ENCODE measurements at places on chromosomes 6 and 20. TPM values are rescaled to one million over a fixed set of nuclear protein-coding genes. Genes with fewer than 3 reads are reported as not detected.

VAPB gene
- 29.7 TPM for total RNA-seq

IFNGR1 gene
- total RNA-seq = 72.8 TPM

C2 gene
- total RNA-seq = 24.8 TPM

GPLD1 gene
- not detected for total RNA-seq

PAX1 gene
- total RNA-seq = not detected

ARMC12 gene
- total RNA-seq = 1.3 TPM

DNA sequence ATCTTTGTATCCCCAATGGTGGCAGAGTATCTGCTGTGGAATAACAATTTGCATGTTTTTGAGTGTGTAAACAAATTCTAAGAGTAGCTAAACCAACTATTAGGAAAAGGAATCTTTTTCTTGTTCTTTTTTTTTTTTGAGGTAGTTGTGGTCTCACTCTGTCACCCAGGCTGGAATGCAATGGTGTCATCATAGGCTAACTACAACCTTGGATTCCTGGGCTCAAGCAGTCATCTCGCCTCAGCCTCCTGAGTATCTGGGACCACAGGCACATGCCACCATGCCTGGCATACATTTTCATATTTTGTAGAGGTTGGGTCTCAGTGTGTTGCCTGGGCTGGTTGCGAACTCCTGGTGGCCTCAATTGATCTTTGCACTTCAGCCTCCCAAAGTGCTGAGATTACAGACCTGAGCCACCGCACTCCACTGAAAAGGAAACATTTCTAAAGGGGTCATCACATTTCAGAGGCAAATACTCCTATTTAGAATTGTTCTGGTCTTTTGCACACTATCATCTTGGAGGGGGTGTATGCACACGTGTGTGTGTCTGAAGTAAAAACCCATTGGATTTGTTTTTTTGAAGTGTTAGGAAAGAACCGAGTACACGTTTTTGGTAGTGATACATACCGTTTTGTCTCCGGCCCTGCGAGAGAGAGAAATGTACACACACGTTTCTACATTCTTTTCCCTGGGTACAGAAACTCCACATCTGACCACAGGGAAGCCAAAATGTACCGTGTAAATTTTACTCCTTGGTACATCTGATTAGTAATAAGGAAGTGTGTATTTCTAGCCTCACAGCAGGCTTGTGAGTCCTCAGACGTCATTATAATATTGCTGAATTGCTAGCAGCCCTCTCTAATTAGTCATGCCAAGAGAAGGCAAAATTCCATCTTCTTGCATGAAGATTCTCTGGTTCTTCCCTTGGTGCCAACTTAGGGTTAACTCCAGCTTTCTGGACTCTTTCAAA, 183.6 kb downstream of the JARID2 start:
- H3K4me1 ChIP-seq = peaks cover 5% of the 10 kb centered on the region
- H3K36me3 ChIP-seq = no peaks in the 10 kb centered on the region
- H3K27me3 ChIP-seq = no peaks in the 10 kb centered on the region
- no peak for DNase-seq
- H3K4me3 ChIP-seq = no peak overlapping the region

DNA sequence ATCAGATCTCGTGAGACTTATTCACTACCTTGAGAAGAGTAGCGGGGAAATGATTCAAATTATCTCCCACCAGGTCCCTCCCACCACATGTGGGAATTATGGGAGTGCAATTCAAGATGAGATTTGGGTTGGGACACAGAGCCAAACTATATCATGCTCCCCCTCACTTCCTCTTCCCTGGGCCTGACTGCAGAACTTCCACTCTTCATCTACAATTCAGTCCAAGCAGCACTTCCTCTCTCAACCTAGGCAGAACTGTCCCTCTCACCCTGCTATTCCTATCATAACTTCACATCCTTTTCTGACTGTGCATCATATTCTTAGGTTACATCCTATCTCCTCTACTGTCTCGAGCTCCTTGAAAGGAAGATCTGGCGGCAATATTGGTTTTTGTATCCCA, 184.0 kb upstream of the HDDC2 start:
- no peak for DNase-seq
- no peaks in the 10 kb centered on the region for H3K27me3 ChIP-seq
- no peaks in the 10 kb centered on the region for H3K4me1 ChIP-seq
- no peak overlapping the region for H3K4me3 ChIP-seq
- H3K27ac ChIP-seq = no peak overlapping the region
- H3K36me3 ChIP-seq = no peaks in the 10 kb centered on the region

GRCh38 chr20:3798373-3798768, 2.3 kb downstream of the CDC25B start:
- H3K4me3 ChIP-seq = no peak overlapping the region
- no peak for DNase-seq
- H3K27me3 ChIP-seq = no peaks in the 10 kb centered on the region
- H3K4me1 ChIP-seq = peaks cover 16% of the 10 kb centered on the region

GRCh38 chr6:73713426-73714147, 17.6 kb downstream of the CD109 start:
- peak overlapping the region; percentile 57 for H3K27ac ChIP-seq
- no peaks in the 10 kb centered on the region for H3K27me3 ChIP-seq
- no peaks in the 10 kb centered on the region for H3K36me3 ChIP-seq

DNA sequence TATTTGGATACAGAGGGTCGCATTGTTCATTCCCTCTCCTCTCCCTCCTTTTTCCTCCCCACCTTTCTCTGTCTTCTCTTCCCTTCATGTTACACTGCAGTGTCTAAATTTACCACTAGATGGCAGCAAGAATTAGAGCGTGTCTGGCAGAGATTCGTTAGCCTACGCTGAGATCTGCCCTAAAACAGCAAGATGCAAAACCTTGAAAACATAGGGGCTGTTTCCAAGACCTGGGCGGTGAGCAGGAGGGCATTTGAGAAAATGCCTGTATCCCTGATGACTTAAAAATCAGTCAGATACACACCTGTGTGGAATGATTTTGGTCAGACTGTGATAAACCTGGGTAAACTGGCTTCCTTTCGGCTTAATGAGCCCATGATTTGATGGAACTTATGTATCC, 101.5 kb upstream of the ISM1 start:
- no peak overlapping the region for H3K27ac ChIP-seq
- no peak overlapping the region for H3K4me3 ChIP-seq
- no peaks in the 10 kb centered on the region for H3K4me1 ChIP-seq
- no peaks in the 10 kb centered on the region for H3K27me3 ChIP-seq
- peak; percentile 51 for DNase-seq
- H3K36me3 ChIP-seq = no peaks in the 10 kb centered on the region

GRCh38 chr6:48111575-48111974, 578 bp upstream of the PTCHD4 start:
- H3K27me3 ChIP-seq = no peaks in the 10 kb centered on the region
- DNase-seq = no peak
- H3K36me3 ChIP-seq = no peaks in the 10 kb centered on the region
- no peak overlapping the region for H3K4me3 ChIP-seq
- H3K27ac ChIP-seq = no peak overlapping the region
- no peaks in the 10 kb centered on the region for H3K4me1 ChIP-seq

GRCh38 chr20:47476452-47476851, 25.2 kb upstream of the NCOA3 start:
- H3K27ac ChIP-seq = no peak overlapping the region
- H3K27me3 ChIP-seq = no peaks in the 10 kb centered on the region
- H3K4me1 ChIP-seq = no peaks in the 10 kb centered on the region
- no peak overlapping the region for H3K4me3 ChIP-seq

- H3K36me3 ChIP-seq = no peaks in the 10 kb centered on the region
- no peaks in the 10 kb centered on the region for H3K4me1 ChIP-seq
- H3K27me3 ChIP-seq = no peaks in the 10 kb centered on the region
- H3K4me3 ChIP-seq = no peak overlapping the region
Measured at GRCh38 chr6:158057213-158057987, 75.7 kb downstream of the SYNJ2 start.

- no peak for DNase-seq
- H3K36me3 ChIP-seq = no peaks in the 10 kb centered on the region
- no peak overlapping the region for H3K4me3 ChIP-seq
- H3K4me1 ChIP-seq = no peaks in the 10 kb centered on the region
- H3K27me3 ChIP-seq = no peaks in the 10 kb centered on the region
Measured at GRCh38 chr6:64000818-64001491, 365.4 kb downstream of the PHF3 start.

DNA sequence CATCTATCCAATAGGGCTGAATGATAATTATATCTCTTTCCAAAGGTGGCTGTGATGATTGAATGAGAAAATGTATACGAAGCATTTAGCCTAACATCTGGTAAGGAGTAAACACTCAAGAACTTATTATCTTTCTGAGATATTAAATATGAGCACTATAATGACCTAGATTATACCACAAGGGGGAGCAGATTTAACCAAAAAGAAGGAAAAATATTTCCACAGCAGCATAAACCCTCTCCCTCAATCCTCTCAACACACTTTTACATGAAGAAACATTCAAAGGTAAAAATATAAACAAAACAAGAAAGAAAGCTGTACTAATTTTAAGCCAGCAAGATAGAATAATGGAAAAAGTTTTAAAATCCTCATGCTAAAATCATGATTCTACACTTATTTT, 68.4 kb downstream of the SHPRH start:
- no peaks in the 10 kb centered on the region for H3K4me1 ChIP-seq
- no peak overlapping the region for H3K4me3 ChIP-seq
- DNase-seq = no peak
- no peaks in the 10 kb centered on the region for H3K36me3 ChIP-seq
- H3K27me3 ChIP-seq = no peaks in the 10 kb centered on the region

DNA sequence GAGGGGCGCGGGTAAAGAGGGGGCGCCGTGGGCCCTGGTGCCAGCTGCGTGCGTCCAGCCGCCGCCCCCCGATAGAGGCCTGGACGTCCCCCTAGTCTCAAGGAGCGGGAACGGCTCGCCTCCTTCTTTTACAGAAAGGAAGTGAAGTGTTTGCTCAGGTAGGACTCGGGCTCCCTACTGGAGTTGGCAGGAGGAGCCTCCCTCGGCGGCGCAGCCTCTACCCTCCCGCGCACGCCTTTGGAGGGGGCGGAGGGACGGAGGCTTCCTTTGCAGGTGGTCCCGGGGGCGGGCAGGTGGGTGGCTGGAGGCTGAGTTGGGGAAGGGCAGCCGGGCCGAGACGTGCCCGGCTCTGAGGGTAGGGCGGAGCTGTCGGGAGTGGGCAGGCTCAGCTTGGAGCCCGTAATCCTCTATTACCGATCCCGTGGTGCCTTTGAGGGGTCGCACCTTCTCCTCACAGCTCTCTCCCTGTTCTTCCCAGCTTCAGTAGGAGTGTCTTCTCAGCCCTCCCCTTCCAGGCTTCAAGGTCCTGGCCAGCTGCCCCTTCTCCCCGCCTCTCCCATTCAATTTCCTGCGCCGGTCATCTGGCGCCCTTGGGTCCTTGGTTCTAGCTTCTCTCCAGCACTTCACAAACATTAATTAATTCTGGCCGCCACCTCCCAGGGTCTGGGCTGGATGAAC, 728 bp downstream of the ITPR3 start:
- H3K36me3 ChIP-seq = no peaks in the 10 kb centered on the region
- peak overlapping the region; percentile 79 for H3K4me3 ChIP-seq
- peak overlapping the region; percentile 95 for H3K27ac ChIP-seq
- peak; percentile 42 for DNase-seq
- H3K4me1 ChIP-seq = peaks cover 3% of the 10 kb centered on the region

DNA sequence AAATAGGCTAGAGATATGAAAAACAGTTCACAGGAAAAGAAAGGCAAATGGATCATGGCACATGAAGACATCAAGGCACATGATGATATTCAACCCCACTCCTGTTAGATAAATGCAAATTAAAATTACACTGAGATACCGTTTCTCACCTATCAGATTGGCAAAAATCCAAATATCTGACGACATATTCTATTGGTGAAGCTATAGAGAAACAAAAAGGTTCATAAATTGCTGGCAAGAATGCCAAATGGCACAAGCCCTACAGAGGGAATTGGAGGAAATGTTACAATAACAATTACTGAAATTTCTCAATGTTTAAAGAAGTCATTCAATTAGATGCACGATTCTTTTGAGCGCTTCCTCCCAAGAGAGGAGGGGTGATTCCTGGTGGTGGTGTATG, 45.3 kb upstream of the DSN1 start:
- no peak overlapping the region for H3K27ac ChIP-seq
- no peak overlapping the region for H3K4me3 ChIP-seq
- no peaks in the 10 kb centered on the region for H3K27me3 ChIP-seq

DNA sequence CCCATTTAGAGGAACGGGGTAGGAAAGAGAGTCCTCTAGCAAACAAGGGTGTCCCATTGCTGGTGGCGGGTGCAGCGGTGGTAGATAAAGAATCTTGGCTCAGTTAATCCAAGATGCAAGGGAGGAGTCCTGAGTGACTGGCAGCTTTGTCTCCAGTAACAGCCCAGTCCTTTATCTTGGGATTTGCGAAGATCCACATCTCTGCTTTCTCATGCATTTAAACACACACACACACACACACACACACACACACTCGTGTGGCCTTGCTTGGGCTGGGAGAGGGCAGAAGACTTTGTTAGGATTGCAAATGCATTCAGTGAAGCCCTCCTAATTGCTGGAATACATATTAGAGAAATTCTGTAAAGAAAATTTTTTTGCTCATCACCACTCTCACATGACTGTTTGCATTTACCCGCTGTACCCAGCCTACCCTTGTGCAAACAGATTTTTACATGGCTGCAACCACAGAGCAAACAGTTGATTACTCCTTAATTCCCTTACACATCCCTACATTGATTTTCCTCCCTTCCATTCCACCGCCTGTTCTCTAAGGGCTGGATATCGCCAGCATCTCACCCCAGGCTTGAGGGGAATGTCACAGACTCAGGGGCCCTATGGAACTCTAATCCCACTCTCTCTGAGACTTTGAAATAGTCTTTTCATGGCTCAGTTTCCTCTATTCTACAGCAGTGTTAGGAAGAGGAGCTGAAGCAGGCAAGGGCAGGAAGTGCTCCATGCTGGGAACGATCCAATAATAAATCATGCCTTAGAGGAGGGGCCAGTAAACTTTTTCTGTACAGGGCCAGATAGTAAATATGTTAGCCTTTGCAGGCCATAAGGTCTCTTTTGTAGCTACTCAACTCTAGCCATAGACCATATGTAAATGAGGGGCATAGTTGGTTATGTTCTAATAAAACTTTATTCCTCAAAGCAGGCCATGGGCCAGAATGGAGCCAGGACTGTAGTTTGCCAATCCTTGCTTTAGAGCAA, 3.5 kb downstream of the C6orf132 start:
- H3K27me3 ChIP-seq = no peaks in the 10 kb centered on the region
- peak overlapping the region; percentile 72 for H3K27ac ChIP-seq
- peak overlapping the region; percentile 22 for H3K4me3 ChIP-seq
- H3K4me1 ChIP-seq = peaks cover 40% of the 10 kb centered on the region
